Fibroblast of skin of abdomen (primary cell): ENCODE measurements at places on chromosomes 11 and 22.

DNA sequence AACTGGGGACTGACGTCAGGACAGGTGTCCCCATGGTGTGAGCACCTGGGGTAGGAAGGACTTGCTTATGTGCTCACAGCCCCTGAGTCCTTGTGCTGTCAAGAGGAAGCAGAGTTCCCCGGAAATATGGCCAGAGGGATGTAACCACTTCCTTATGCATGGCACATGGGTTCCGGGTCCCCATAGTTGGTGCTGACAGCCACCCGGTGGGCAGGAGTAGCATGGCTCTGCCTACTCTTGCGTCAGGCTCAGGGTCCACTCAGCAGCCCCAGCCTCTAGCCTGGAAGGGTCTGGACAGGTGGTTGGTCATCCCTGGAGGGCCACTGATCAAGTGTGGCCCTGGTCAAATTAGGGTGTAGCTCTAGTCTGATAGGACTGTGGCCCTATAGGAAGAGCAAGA is 42.8 kb upstream of the CCND1 start:
- no peak for DNase-seq

DNA sequence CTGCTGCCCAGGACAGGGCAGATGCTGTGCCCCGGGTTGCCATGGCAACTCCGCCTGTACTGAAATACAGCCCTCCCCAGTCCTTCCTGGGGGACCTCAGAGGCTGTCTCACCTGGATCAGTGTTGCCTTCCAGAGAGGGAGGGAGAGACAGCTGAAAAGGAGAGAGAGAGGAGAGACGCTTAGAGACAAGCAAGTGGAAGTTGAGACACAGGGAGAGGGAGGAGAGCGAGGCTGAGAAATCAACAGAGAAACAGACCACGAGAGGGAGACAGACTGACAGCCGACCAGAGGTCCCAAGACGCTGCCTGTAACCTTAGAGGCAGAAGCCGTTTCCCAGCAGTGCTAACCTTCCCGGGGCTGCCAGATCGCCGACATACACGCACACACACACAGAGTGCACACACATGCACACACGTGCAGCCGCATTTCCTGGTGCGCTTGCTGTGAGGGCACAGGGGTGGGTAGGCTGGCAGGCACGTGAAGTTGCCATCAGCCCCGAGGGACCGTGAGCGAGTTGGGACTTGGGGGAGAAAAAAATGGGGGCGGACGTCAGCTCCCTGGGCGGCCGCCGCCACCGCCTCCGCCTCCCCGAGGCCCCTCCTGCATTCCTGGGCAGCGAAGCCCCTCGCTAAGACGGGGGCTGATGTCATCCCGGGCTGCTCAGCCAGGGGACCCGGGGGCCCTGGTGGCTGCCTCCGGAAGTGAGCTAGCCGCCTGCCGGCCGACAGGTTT is 88.6 kb upstream of the CRYBB3 start:
- DNase-seq: peak; percentile 59

GRCh38 chr11:120875986-120876385 is 147.9 kb upstream of the TBCEL start:
- DNase-seq: no peak

DNA sequence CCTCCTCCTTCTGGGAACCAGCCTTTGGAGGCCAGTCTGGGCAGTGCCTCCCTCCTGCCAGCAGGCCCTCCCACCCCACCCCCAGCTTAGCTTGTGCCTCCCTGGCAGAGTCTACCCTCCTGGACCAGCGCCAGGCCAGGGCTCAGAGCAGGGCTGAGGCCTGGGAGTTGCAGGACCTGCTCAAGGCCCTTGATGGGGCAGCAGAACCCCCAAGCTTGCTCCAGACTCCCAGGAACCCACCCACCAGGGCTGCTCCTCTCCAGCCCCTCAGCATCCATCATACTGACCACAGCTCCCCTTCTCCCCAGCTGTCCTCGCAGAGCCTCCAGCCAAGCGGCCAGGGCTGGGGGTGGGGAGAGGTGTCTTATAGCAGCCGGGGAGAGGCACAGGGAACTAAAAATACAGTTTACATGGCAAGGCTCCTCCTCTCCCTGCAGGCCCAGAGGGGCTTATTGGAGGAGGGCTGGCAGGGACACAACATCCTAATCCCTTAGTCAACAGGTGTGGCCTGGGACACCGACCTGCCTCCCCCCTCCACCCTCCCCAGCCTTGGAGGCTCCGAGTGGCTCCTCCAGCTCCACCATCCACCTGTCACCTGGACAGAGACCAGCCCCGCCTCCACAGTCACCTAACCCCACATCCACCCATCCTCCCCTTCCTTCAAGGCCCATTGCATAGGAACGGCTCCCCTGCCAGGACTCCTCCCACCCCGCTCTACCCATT is 5.2 kb upstream of the MB start:
- no peak for DNase-seq

DNA sequence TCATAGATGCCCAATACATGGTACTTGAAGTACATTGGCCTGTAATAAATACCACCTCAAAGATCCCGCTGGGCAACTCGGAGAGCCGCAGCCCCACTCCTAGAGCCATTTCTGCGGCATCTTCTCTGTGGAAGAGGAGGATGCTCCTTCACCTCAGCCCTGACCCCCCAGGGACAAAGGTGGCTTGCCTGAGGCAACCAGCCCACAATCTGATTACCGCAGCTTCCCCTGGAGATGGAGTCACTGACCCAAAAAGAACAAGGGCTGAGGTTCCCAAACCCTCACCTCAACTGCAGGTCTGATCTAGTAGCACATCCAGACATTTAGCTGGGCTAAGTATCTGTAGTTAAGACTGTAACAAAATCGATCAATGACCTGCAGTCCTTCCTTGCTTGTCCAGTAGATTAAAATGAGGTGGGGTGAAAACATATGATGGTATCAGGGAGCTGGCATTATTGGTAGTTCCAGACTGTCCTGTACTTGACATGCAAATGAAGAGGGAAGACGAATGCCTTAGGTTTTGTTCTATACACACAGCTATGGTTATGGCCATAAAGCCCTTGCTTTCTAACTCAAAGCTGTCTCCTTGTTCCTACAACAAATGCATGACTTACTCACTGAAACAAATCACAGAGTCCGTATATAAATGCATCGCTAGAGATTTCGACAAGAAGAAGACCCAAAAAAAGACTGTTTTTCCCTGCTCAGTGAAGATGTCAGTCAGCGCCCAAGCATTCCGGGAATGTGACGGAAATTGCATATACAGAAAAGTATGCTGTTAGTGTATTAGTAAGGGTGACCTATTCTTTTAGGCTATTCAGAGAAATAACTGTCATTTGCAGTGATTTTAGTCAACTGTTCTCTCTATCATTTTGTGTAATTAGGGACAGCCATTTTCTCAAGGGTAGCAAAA is 33.7 kb downstream of the C11orf71 start:
- DNase-seq: peak; percentile 93
